Activated CD4-positive, CD25-positive, alpha-beta regulatory T cell (primary cell): ENCODE measurements at places on chromosomes 11 and 22.

DNA sequence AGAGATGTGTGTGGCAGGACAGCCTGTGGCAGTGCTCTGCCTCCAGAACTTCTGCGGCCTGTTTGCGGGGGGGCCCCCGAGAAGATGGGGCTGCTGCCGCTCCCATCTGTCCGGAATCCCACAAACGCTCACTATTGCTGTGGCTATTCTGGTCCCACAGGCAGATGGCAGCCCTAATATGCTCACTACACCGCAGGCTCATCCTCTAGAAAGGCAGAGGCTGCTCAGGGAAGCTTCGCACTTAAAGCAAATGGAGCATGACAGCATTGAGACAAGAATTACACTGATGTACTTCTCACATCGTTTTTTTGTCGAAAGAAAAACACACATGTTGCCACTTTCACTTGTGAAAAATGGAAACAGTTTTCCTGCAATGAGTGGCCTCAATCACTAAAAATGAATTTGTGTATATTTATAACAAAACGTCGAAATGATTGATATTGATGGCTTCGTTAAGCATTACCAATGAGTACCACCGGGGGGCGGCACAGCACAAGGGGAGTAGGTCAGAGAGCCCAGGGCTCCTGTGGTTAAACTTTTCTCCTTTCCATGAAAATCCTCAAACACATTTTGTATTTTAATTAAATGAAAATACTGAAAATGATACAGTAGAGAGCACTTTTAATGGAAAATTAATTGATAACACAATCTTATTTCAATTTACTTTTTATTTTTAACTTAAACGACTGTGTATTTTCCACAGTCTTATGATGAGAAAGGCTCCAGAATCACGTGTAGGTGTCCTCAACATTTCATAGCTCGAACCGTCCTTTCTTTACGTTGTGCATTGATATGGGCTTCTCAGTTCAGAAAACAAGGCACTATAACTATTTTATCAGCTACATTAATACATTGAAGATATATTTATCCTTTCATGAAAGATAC lies 69.1 kb downstream of the CTTN start:
- DNase-seq = no peak

DNA sequence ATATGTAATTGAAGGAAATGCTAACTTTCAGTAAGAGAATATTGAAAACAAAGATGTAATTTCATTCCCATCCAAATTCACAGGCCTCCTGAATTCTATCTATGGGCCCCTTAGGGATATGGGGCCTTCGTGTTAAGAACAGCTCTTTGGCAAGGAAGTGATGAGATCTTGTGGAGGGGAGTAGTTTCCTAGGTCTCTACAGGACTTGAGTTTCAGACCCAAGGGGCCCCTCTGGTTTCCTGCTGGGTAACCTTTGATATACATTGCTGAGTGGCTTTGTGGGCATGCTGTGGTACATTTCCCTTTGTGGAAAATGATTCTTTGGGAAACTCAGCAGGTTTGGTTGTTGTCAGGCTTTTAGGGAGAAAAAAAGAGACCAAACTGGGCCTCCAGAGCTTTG lies 6.2 kb downstream of the STIM1 start:
- DNase-seq = no peak

- DNase-seq = no peak
Measured at GRCh38 chr11:44963136-44963535, 12.5 kb upstream of the TP53I11 start.

GRCh38 chr11:118914178-118914918 lies 11.4 kb downstream of the BCL9L start:
- peak; percentile 61 for DNase-seq

DNA sequence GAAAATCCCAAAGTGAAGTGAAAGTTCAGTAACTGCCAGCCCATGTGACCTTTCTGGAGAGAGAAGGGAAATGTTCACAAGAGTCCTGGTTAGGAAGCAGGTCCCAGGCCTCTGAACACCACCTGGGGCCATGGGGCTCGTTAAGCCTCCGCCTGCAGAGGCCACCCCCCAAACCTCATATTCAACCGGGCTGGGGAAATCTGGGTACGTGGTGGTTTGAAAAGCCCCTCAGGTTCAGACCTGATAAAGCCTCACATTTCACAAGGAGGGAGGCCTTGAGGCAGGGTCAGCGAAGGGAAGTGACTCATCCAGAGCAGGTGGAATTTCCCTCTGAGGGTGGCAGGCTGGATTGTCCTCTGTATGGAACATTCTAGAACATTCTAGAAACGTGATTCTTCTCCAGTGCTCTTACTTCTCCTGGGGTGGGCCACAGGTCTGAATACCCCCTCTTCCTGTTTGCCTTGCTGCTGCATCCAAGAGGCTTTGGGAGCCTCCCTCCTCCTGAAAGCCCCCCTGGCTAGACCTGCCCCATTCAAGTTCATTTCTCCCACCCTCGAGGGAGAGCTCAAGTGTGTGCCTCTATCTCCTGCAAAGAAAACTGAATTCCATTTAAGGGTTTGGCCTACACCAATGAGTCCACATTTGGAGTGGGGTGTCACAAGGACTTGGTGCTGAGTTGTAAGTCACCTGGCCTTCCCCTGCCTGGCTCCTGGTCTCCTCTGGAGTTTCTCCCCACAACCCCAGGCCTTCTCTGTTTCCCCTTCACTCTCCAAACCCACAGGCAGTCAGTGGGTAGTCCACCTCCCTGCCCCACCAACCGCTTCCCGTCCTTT lies 6.3 kb downstream of the FXYD2 start:
- no peak for DNase-seq

- no peak for DNase-seq
Measured at GRCh38 chr11:99818991-99819390, 798.2 kb downstream of the CNTN5 start.

DNA sequence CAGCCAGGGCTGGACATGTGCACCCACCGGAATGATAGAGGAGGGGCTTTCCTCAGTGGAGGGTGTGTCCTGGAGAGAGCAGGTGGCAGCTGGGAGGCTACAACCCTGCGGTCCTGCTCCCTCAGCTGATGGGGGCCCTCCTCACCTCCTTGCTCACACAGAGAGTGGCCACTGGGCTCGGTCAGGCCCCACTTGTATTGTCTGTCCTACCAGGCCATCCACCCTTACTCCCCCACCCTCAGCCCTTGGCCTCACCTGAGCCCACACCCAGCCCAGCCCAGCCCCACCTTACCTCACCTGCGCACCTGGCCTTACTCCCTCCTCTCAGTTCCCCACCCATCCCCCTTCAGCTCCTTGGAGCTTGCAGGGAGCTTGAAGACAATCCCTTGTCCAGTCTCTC lies 3.1 kb downstream of the TRPM5 start:
- DNase-seq = no peak

GRCh38 chr11:28860893-28861292 lies 752.7 kb downstream of the METTL15 start:
- no peak for DNase-seq
